Bone marrow (tissue), 2 donors: ENCODE measurements at places on chromosomes 11 and 22.

DNA sequence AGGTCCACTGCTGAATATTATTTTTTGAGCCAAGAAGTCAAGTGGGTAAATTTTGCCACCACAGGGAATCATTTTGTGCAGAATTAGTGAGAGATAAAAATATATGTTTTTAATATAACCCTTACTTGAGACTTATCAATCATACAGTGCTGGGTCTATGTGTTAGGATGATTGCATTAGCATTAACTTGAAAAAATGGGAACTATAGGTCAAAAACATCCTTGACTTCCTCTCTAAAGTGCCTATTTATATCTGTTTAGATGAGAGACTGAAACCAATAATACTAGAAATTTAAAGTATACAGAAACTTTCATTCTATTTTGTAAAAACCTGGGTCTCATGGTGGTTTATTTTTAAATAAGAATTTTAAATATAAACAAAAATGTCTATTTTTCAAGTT lies 65.1 kb upstream of the CARD18 start:
- no peak for DNase-seq

DNA sequence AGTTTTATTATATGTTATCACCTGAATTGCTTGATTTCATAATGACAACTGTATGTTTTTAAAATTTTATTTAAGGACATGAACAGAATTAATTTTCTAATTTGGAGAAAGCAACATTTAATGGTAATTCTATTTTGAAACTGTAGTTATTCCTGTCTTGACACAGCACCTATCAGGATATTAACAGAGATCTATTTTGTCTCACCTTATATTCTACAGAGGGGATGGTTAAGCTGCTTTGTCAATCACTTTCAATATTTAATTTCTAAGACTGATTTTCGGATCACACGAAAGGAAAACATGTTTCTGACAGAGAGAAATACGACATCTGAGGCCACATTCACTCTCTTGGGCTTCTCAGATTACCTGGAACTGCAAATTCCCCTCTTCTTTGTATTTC lies at the start of gene OR5D16:
TSS of gene OR5D16 (plus strand) at position 301 of the 400 bp plus-strand sequence. CDS start at position 301, 0 bp downstream.
- no peak for DNase-seq

DNA sequence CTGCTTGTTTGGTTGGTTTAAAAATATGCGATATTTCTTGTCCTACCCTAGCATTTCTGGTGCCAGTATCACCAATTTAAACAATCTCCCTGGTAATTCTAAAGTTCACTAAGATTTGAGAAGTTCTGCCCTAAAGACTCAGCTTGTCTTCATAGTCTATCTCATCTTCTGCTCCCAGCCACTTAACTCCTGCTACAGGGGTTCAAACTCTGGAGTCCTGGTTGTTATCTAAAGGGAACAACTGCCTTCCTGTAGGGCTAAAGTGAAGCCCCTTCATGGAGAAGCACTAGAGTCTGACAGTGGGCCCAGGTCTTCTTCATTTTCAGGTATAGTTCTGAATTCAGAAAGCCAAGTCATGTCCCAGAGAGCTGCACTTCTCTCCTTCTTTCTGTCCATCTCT lies 73.2 kb downstream of the CTNND1 start:
- DNase-seq = no peak

GRCh38 chr22:35133702-35134380 lies 67.9 kb downstream of the ISX start:
- no peak for DNase-seq

GRCh38 chr11:10414659-10415058 lies 40.4 kb upstream of the AMPD3 start:
- no peak for DNase-seq

DNA sequence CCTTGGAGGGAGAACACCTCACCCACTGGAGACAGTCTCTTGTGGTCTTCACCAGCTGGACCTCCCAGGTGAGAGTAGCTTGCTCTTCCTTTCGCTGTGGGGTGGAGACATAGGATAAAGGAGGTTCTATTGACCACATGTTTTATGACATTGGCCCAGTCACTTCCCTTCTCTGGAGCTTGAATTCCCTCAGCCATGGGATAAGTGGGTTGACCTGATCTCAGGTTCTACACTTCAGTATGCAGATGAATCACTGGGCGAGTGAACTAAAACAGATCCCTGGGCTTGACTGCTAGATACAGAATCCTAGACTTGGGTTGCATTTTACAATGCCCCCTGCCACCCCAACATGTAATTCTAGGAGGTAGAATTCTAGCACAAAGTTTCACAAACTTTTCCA lies 54.8 kb upstream of the PRSS23 start:
- DNase-seq = no peak

GRCh38 chr11:35177370-35177769 lies 38.4 kb downstream of the CD44 start:
- no peak for DNase-seq

DNA sequence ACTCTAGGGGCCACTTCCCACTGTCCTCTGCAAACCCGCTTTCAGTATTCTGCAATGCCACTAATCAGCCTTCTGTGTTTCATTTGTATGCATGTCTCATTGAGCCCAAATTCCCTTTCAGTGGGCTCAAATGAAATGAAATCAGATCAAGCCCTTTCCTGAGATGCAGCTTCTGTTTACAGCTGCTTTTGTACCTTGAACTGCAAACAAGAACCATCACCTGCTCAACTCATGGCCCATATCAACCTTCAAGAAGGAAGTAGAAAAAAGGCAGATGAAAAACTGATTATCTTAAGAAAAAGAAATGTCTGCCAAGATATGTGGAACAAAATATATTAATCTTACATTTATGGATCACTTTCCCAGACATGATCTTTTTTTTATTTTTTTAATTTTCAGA lies 141.1 kb upstream of the ARHGAP42 start:
- DNase-seq = no peak

GRCh38 chr22:44191036-44191454 lies 10.3 kb downstream of the PARVG start:
- no peak for DNase-seq

- DNase-seq = no peak
These were observed 43.7 kb upstream of the TOP3B start for GRCh38 chr22:22026157-22026831.

GRCh38 chr11:101436511-101437142 lies 147.2 kb downstream of the TRPC6 start:
- no peak for DNase-seq

DNA sequence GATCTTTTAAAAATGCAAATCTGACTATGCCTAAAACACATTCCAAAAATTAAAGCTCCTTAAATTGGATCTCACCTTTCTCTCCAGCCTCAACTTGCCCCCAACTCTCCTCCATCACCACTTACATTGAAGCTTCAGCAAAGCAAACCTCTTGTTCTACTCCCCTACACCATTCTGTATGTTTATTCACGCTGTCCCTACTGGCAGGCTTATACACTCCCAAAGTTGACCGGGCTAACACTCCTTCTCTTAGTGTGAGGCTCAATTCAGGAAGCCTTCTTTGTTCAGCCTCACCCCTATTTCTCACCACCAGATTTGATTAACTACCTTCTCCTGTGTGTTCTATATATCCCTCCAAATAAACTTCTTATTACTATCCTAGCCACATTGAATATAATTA lies 1.8 kb upstream of the GDPD4 start:
- no peak for DNase-seq

DNA sequence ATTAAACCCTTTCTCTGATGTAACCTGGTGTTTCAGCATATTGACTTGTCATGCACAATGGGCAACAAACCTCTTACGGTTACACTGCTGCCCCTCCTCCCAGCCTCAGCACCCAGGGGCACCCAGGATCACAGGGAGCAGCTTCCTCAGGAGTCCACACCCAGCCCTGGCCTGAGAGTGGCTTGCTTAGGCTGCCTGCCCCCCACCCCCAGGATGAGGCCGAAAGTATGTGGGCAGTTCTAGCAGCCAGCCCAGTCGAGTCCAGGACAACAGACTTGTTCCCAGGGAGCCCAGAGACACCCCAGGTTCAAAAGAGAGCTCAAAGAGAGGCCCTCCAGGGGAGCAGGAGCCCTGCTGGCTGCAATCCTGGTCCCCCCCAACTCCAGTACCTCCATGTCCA lies 108.1 kb upstream of the THY1 start:
- DNase-seq = no peak

GRCh38 chr11:36620246-36620645 lies 22.2 kb upstream of the RAG2 start:
- no peak for DNase-seq

GRCh38 chr22:32558681-32559355 lies 84.2 kb downstream of the FBXO7 start:
- DNase-seq = no peak

DNA sequence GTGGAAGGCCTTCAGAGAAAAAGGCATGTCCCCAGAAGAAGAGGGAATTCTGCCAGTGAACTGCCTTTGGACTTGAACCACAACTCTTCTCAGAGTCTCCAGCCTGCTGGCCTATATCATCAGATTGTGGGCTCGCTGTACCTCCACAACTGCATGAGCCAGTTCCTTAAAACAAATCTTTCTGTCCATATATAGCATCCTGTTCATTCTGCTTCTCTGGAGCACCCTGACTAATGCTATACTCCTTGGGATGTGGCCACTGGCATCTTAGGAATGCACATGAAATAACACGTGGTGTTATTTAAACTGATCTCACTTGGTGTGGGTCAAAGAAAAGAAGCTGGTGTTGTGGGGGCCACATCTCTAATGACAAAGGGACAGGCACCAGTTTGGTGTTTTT lies 58.3 kb upstream of the VSTM5 start:
- no peak for DNase-seq

- no peak for DNase-seq
These were observed 1786.5 kb upstream of the RAG2 start for GRCh38 chr11:38384568-38384967.
